ENCODE measurements at places on chromosomes 1 and 21. TPM values are rescaled to one million over a fixed set of nuclear protein-coding genes. Genes with fewer than 3 reads are reported as not detected.

DNA sequence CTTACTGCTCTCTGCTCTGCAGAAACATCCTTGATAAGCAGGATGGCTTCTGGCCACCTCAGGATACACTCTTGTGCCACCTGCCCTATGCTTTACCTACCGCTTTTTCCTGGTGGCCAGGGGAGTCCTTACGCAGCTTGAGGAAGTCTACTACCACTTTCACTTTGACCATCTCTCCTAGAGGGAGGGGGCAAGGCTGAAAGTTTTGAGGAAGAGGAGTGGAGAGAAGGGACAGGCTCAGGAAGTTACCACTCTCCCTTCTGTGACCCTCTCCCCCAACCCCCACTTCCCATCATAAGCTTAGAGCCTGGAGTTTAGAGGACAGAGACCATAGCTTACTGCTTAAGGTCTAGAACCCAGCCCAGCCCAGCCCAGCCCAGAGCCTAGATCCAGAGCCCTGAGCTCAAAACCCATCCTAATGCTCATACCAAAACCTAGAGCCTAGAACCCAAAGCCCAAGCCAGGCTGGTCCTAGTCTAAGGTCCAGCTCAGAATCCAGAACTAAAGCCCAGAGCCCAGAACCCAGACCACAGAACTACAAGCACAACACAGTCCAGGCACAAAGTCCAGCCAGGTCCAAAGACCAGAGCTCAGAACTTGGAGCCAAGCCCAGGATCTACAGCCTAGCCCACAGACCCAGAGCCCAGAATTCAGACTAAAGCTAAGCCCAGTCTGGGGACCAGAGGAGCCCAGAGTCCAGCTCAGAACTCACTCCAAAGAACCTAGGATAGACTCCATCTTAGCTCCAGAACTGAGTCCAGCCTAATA, 18.0 kb upstream of the MFSD2A start:
- DNase-seq, result no peak

DNA sequence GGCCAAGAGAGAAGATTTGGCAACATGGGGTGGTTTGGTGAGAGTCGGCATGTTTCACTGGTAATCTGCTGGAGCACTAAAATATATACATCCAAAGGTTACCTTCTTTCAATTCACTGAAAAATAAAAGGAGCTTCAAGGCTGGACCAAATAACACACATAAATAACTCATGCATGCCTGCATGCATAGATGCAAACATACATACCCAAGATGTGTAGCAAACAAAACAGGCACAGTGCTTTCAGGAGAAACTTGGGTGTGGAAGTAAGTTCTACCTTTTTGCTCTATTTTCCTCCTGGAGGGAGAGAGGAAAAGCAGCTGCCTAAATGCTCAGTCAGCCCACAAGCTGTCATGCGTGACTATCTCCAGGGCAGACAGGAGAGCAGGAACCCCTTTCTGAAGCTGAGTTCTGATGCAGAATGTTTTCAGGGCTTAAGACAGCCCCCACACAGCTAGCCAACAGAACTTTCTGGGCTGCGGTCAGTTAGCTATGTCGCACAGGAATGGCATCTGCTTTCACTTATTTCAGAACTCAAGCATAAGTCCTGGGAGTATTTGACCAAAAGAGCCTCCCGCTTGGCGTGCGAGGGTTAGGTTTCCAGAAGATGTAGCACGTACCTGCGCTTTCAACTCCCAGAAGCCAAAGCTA, 166.2 kb downstream of the TOMM20 start:
- no peak for DNase-seq

DNA sequence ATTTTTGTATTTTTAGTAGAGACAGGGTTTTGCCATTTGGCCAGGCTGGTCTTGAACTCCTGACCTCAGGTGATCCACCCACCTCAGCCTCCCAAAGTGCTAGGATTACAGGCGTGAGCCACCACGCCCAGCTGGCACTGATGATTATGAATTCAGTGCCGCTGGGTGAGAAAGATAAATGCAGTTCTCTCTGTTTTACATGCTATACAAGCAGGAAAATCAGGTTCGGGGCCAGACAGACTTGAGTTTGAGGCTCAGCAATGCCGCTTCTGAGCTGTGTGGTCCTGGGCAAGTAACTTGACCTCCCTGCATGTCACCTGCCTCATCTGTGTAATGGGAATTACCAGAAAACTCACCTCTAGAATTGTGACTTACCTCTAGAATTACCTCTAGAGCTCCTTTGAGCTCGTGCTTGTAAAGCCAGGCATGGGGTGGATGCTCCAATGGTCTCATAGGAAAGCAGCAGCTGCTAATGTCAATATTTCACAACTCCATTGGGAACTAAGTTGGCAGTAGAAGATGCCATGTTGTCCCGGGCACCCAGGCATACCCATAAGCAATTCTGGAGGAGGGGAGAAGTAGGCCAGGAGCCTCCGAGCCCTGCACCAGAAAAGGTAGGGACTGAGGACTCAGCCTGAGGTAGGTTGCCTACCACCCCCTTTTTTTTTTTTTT, 119.8 kb upstream of the SLC25A33 start:
- no peak for DNase-seq

DNA sequence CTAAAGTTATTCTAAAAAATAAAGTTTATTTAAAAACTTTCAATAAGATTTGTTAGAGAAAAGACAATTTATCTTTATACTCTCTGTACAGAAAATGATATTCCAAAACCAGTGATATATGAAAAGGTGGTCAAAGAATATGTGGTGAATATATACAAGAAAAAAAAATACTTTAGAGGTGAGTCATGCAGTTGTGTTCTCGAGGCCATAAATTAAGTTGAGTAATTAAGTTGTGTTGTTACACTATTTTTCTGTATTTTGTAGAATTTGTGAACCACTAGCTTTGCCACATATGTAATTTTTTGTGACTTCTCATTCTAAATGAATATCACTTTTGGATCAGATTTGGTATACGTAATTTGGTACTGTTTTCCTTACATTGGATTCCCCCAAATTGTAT, 23.6 kb upstream of the DUSP10 start:
- no peak for DNase-seq

DNA sequence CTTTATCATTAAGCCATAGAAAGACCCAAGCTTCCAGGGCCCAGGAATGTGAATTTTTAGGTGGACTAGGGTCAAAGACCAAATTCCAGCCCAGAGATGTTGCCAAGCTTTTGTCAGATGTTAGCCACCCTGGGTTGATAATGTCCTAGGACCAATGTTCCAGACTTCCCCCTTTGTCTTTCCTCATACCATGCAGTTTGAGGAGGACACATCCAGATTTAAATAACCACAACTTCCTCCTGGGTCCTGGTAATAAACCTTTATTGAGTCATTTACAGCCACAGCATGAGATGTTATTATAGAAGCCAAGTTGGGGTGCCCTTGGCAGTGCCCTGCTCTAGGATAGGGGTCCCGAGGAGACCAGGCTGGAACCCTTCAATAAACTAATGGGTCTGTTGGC, 5.9 kb downstream of the TNR start:
- no peak for DNase-seq

DNA sequence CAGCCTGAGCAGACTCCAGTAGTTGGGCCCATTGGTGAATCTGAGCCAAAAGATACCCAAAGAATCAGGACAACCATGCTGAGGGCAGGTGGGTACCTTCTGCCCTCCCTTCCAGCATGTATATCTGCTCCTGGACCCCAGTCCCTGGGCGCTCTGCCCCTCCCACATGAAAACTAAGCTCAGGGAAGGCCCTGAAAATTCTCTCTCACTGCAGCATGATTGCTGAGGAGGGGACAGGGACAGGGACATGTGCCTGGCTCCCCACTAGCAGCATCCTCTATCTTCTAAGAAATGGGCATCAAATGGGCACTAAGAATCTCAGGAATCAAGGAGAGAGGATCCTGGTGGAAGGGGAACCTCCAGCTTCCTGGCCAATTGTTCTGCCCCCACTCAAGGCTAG, 446.0 kb downstream of the MATN1 start:
- DNase-seq, result no peak

Gene CDC14A
- total RNA-seq, result 5.1 TPM

Gene KLHDC9
- 0.78 TPM for total RNA-seq

Gene ZNF687
- total RNA-seq, result 6.9 TPM

Gene SPRR2A
- not detected for total RNA-seq

Gene TSPEAR
- not detected for total RNA-seq

Gene UBASH3A
- total RNA-seq, result not detected

Gene NFIA
- total RNA-seq, result 41.5 TPM

Gene MFAP2
- 5.6 TPM for total RNA-seq

Gene LRRC42
- 23.1 TPM for total RNA-seq
